ENCODE measurements at places on chromosomes 5 and 9. TPM values are rescaled to one million over a fixed set of nuclear protein-coding genes. Genes with fewer than 3 reads are reported as not detected.
A peak's percentile ranks its signal among the peaks of the same experiment; 100 is the strongest.

ROR2 gene
- polyA plus RNA-seq = not detected

WHRN gene
- 0.27 TPM for polyA plus RNA-seq

CCDC192 gene
- not detected for polyA plus RNA-seq

CLIC3 gene
- polyA plus RNA-seq = 1.3 TPM

GRCh38 chr9:16664211-16664610, 206.3 kb downstream of the BNC2 start:
- DNase-seq = no peak

DNA sequence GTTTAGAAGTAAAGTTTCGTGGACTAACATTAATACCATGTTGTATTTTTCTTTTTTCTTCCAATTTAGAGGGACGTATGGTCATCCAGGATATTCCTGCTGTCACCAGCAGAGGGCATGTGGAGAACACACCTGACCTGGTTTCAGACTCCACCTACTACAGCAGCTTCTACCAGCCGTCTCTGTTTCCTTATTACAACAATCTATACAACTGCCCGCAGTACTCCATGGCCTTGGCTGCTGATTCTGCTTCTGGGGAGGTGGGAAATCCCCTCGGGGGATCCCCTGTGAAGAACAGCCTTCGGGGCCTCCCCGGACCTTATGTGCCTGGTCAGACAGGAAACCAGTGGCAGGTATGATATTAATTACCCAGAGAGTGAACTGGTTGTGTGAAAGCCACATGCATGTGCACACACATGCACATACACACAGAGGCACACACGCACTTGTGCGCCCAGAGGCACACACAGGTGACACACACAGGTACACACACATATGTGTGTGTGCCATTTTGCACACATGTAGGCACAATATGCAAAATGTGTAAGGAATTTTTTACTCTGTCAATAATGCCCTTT, 52.4 kb downstream of the DMRT1 start:
- peak; percentile 43 for DNase-seq

- no peak for DNase-seq
These were observed 17.1 kb upstream of the EPB41L4A start for GRCh38 chr5:112436144-112436543.

GRCh38 chr5:147403651-147404640, 105.9 kb downstream of the DPYSL3 start:
- no peak for DNase-seq

DNA sequence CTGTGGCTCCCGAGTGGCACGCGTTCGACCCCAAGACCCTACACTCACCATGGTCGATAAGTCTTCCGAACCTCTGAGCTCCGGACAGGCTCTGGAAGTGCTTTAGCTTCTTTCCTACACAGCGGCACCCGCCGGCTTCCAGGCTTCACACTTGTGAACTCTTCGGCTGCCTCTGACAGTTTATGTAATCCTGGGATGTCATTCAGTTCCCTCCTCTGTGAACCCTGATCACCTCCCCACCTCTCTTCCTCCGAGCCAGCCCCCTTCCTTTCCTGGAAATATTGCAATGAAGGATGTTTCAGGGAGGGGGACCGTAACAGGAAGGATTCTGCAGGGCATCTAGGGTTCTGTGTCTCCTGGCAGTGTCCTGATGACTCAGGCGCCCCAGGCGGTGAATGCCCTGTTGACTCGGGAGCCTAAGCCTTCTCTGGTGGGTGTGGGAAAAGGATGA, at the start of gene CD14:
CD14 (minus strand) TSS at position 155 of the 451 bp plus-strand sequence; CDS start at position 51, 104 bp downstream.
- no peak for DNase-seq

GRCh38 chr5:35129921-35130485, 82.3 kb upstream of the AGXT2 start:
- no peak for DNase-seq

- no peak for DNase-seq
These were observed 273.6 kb upstream of the TAS2R1 start for GRCh38 chr5:9903801-9904200.

- no peak for DNase-seq
These were observed 213.0 kb downstream of the ROR2 start for GRCh38 chr9:91736898-91737601.

DNA sequence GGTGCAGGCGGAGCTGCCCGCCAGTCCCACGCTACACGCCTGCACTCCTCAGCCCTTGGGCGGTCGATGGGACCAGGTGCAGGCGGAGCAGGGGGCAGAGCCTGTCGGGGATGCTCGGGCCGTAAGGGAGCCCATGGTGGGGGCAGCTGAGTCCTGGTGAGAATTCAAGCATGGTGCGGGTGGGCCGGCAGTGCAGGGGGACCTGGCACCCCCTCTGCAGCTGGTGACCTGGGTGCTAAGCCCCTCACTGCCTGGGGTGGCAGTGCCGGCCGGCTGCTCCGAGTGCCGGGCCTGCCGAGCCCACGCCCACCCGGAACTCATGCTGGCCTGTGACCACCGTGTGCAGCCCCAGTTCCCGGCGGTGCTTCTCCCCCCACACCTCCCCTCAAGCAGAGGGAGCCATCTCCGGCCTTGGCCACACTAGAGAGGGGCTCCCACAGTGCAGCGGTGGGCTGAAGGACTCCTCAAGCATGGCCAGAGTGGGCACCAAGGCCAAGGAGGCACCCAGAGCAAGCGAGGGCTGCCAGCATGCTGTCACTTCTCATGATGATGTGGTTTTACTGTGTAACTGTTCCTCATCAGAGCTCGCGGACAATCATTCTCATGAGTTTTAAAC, 228.9 kb upstream of the CDH9 start:
- no peak for DNase-seq

DNA sequence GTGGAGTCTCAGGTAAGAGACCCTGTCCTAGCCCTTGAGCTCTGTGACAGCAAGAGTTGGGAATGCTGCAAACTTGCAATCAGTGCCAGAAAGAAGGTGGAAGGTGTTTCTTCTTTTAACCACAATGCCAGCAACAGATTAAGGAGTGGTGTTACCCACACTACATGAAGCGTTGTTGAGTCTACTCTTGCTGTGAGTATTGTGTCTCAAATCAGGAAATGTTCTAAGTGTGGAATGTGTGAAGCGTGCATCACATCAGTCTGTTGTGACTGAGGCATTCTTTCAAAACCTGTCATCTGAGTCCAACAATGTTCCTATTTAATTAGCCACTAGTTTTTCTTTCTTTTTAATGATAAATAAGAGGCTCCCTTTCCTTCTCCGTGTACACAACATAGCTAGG, 2.9 kb upstream of the LURAP1L start:
- DNase-seq = no peak

DNA sequence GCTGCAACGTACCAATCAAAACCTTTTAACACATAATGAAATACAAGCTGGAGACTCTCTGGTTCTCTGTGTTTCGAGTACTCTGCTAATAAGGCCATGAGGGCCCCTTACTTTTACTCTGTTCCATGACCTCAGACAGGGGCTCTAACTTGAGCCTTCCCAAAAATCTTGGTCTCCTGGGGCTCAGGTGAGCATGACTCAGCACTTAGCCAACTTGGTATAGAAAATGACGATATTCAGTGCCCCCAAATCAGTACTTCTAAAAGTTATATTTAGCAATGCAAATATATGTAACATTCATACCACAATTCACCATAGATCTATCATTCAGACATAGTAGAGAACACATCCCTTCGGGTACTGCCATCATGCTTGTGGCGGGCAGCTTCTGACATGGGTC, 278.9 kb downstream of the EFNA5 start:
- DNase-seq = no peak

- DNase-seq = no peak
These were observed 31.0 kb upstream of the FSD1L start for GRCh38 chr9:105416840-105417239.

DNA sequence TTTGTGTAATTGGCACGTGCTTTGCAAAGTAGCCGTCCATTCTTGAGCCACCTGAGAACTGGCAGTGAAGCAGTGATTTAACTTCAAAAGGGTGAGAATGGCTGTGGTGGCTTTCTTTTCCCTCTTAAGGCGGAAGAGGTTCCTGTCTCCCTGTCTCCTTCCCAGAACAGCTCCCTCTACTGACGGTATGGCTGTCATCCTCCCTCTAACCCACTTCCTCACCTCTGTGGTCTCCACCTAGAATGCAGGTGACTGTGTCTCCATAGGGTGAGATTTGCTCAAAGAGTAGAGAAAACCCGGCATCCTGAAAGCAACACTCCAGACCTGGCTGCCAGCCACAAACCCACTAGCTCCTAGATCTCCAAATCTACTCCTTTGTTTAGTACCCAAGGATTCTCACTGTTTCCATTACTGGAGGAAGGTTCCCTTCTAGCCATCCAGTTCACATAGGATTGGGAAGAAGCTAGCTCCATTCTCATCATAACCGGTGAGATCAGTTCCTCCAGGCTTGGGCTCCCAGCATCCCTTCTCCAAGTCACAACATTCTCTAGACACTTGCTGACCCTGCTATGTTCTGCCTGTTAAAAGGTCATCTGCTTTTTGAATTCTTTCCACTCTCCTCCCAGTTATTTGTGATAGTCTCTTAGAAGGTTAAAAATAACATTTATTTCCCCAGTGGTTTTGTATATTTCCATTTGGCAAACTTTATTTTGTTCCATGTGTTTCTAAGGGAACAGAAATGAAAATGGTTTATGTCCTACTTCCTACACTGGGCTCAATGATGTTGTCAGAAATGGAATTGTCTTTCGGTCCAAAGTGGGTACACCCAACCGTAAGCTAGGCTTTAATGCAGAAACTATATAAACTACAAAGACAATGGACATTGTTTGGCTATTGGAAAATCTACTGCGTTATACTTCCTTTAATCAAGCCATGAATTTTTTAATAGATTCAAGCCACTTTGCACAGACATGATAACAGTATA, 269.4 kb downstream of the CWC27 start:
- DNase-seq = no peak

DNA sequence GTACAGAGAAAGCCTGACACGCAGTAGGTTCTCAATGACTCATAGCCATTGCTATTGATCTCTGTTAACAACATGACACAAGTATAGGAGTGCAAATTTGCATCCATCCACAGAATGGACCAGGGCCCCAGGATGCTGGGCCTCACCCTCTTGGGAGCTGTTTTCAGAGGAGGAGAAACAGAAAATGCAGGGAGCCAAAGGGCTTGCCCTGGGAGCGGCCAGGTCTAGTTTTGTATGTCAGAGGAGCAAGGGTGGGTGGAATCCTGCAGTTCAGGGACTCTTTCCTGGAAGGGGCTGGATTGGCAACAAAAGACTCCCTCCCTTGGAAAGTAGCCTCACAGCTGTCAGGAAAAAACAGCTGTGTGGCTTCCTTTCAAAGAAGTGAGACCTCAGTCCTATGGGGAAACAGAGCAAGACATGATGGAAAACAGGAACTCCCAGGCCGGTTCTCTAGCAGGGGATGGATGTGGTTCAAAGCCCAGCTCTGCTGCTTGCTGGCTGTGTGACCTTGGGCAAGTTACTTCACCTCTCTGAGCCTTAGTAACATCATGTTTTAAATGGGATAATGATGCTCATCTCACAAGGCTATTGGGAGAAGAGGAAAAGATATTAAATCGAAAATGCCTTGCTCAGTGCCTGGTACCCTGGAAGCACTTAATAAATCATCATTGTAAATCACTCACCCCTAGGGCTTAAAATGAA, 50.5 kb upstream of the SH3PXD2B start:
- no peak for DNase-seq

DNA sequence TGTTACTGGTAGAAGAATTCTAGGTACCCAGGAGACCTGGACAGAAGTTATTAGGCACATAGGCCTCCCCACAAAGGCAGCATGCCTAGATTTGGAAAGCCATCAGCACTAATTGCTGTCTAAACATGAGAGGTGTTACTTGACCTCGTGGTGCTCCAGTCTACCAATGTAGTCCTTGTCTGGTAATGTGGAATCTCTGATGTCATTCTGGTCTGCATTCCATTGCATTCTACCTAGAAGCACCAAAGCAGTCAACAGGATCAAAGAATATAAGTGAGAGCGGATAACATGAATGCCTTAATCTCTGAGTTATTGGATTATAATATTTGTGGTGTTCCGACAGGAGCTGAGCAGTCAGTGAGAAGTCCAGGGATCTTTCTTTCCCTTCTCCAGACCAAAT, 175.2 kb downstream of the PSAT1 start:
- no peak for DNase-seq

- peak; percentile 29 for DNase-seq
These were observed 69.8 kb downstream of the KDM4C start for GRCh38 chr9:6827439-6828145.

Data from naive B cell (primary cell).